ENCODE measurements at places on chromosomes 4 and X.

- no peak for DNase-seq
Observed at GRCh38 chr4:41517747-41518146, 20.2 kb upstream of the LIMCH1 start.

DNA sequence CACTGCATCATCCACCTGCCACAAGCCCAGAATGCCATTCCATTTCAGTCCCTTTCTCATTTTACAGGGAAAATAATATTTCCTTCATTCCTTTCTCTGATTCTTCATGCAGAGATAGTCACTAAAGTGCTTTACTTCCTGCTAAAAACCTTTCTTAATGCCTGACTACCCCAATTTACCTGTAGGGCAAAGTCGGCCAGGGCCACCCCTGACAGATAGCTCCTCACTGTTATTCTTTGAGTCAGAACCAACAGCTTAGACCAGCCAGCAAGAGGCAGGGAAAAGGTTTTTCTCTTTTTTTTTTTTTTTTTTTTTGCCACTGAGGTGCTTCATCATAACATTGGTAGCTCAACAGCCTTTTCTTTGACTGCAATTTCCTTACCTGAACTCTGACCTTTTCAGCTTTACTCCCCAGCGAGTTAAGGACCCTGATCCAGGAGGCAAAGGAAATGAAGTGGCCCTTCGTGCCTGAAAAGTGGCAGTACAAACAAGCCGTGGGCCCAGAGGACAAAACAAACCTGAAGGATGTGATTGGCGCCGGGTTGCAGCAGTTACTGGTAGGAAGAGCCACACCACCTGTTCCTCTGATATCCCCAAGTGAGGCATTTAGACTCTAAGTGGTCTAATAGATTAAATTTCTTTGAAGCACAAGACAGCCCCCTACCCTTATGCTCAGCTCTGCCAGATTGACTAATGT lies 85.0 kb downstream of the ALPK1 start:
- DNase-seq, result no peak

DNA sequence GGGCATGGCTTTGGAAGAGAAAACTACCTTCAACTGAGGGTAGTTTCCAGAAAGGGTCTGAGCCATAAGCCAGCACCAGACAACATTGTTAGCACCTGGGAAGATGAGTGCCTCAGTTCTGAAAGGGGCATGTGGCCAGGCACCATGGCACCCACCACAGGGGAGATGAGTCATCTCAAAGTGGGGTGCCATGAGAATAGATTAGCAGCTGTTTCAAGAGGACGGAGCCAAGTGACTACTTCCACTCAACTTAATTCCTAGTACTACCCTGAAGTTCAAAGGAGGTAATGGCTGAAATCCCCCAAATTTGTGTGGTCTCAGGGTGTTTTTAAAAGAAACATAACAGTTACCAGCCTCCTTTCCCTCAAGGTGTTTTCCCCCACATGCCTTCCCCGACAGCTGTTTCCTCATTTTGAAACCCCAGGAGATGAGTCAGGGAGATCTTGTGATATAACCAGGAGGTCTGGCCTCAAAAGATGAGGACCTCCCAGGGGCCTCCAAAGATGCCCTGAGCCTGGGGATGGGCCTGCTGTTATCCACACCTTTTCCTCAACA lies 27.8 kb upstream of the FTHL17 start:
- DNase-seq, result no peak

DNA sequence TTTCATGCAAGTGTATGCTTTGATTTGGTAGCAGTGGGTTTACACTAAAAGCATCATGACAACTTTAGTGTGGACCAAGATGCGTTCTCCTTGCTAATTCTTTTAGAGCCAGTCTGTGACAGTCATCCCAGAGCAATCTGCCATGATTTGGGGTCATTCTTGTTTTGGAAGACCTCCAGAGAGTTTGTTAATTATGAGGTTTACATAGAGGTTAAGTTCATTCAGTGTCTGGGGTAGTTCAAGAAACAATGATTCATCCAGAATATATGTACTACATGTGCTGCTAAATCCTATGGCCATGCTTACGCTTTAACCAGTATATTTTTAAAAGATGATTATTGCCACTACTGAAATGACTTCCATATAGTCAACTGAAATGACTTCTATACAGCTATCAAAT lies 328.5 kb upstream of the AGA start:
- no peak for DNase-seq

GRCh38 chr4:112956484-112956896 lies 93.0 kb upstream of the ANK2 start:
- no peak for DNase-seq

DNA sequence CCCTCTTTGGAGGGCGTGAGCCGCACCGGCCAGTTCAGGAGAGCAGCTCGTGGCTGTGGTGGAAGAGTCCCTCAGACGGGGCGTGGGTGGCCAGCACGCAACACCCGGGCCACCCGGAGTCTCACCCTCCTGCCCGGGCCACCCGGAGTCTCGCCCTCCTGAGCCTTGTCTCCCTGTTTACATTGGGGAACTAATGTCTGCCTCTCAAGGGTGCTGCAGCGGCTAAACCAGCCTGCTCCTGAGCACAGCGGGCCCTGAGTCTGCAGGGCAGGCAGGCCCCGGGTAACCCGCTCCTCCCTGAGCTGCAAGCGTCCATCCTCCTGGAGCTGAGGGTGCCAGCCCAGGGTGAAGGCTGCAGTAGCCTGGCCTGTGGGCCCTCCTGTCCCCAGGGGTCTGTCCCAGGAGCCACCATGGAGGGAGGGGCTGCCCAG lies 3.0 kb downstream of the PDE6B start:
- DNase-seq, result no peak
